ENCODE measurements at places on chromosomes 3 and 15. TPM values are rescaled to one million over a fixed set of nuclear protein-coding genes. Genes with fewer than 3 reads are reported as not detected.

NDUFB5 gene
- polyA plus RNA-seq: 193 TPM

RGMA gene
- polyA plus RNA-seq: 12.2 TPM

IL5RA gene
- 1.0 TPM for polyA plus RNA-seq

GRCh38 chr15:63628123-63628822, 31.1 kb downstream of the FBXL22 start:
- DNase-seq: no peak

DNA sequence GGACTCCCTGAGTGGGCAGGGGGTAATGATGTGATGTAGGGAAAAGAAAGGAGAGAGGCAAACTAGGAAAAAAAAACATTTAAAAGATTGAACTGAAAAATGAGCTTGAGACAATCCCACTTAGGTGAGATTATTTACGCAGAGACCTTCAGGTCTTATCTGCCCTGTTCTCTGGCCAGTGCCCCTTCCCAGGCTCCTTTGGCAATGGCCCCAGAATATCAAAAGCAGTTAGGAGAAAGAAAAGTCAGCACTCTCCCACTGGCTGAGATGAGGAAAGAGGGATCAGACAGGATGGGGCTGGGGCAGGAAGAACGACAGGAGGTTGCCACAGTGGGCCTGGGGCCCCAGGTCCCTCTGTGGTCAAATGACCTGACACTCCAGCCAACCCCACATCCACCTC, 105.4 kb downstream of the MEGF11 start:
- no peak for DNase-seq

DNA sequence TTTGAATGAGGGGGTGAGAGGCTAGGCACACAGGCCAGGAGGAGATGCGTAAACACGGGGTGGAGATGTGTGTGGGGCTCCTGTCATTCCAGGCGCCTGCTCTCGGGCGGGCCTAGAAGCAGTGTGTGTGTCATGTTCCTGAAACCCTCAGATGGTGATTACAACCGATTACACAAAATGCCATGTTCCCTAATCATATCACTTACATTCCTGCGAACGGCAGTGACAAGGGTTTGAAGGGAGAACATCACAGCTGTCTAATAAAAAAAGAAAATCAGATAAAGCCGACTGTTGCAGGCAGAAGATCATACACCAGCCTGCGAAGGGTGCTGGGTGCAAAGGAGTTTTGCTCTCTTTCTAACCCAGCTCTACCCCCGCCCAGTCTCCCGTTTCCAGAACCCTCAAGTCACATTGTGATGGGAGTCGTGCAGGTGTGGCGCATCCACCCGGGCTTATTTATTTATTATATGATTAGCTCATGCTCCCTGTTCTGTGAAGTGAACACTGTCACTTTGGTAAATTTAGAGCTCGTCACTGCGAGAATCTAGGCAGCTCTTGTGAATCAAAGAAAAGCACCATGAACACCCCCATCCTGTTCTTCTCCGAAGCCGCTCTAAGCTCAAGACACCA, 140.3 kb downstream of the NR2F2 start:
- no peak for DNase-seq

DNA sequence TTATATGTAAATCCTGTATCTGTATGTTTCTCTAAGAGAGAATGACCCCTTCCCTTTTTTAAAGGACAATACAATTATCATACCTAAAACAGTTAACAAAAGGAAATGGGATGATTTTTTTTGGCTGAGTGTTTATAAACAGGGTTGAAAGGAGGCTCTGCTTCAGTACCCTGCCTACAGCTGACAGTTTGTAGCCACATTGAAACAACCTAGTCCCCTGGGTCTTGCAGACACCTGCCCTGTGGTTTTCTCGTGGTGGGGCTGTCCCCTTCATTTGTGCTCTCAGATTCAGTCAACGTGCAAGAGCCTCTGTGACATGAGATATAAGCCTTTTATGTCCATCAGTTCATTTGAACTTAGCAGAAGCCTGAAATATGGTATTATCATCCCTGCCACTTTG, 2.3 kb upstream of the HMCES start:
- no peak for DNase-seq

Measured in renal pelvis (tissue), 12 donors.